ENCODE measurements at places on chromosomes 4 and X.

DNA sequence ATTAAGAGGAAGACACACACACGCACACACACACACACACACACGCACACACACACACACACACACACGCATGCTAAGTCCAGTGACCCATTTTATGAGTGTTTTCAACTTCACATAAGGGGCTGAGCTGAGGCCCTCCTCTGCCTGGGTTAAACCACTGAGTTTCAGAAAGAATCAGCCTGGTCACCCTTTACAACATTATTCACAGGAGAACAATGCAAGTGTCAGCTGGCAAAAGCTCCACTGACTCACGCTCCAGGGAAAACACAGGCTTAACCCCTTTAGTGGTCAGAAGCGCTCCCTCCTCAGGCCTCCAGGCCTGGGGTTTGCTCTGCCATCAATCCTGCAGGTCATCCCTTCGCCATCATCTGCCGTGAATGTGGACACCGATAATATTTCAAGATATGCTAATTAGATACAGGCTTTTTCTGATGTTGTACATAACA lies 46.9 kb downstream of the ACOX3 start:
- DNase-seq, result no peak

- DNase-seq, result no peak
Observed at GRCh38 chr4:118973295-118973694, 84.6 kb downstream of the SYNPO2 start.

DNA sequence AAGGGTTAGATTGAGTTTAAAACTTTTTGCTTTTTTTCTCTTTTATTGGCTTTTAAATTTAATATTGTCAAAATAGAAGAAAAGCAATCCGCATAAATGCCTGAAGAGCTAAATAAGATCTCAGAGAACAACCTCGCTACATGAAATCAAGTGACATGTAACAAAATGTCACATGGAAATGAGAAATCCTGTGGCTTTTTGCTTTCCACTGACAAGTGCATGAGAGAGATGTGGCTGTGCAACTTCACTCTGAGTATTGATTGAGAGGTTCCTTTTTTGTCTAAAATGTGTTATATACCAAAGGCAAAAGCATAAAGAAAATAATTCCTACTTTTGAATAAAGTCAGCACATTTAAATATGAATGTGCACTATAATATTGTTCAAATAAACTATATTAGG lies 263.5 kb downstream of the MAPK10 start:
- no peak for DNase-seq

DNA sequence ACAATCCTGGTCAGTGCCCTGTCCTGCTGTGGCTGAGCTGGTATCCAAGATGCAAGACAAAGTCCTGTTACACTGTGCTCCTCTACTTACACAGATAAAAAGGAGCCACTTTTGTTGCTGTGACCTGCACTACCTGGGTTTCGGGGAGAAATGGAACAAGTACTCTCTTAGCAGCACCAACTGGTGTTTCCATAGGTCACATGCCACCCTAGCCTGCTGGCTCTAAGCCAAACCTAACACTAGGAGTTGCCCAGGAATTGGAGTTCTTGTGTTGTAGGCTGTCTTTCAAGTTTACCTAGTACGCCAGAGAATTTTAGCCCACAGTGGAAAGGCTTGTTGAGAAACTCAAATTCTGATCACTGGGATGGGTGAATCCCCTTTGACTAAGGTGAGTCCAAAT lies 727.4 kb downstream of the FAM133A start:
- no peak for DNase-seq

GRCh38 chr4:39331191-39331590 lies 35.0 kb downstream of the RFC1 start:
- no peak for DNase-seq

GRCh38 chrX:69163936-69164741 lies 1.1 kb downstream of the PJA1 start:
- DNase-seq, result peak; percentile 39

DNA sequence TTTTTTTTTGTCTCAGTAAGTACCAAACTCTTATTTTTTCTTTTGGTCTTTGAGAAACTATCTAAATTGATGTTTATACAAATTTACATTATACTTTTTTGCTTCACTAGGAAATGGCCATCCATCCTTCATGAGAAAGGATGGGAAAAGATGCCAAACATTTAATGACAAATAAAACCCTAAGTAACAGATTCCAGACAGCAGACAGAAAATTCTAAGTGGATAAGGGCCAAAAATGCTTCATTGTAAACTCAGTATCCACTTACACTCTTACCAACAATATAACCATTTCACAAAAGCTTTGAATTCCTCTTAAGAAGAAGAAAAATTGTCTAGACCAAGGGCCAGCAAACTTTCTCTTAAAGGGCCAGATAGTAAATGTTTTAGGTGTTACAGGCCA lies 3.5 kb downstream of the GUCY1B1 start:
- no peak for DNase-seq

- DNase-seq, result no peak
Observed at GRCh38 chrX:47351706-47352105, 18.7 kb upstream of the ZNF157 start.

- DNase-seq, result no peak
Observed at GRCh38 chr4:69095301-69095731, 958 bp upstream of the UGT2B7 start.

DNA sequence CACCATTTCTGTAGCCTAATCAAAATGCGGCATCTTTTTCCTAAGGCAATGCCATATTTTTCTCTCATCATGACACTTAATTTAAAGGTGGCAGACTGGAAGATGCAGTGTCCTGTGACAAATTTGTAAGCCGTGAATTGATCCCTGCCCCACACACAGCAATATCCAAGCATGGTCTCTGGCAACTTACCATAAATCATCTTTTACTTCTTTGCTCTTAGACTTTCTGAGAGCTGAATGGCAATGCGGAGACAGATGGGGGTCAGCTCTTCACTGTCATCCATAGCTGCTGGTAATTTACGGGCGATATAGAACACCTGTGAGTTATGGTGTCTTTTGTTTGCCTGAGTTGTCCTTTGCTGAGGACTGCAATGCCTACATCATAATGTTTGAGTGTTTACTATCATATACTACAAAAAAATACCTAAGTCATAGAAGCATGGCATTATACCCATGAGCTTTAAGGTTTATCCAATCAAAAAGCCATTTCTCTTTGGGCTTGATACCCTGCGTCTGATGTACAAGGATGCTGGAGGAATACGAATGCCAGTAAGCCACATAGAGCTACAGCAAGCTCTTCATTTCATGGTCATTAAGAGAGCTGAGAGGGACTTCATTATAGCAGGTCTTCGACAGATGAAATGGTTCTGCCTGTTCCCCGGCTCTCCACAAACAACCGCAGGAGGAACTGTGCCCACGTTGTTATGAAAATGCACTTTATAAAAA lies 148.1 kb downstream of the TRIML1 start:
- no peak for DNase-seq

GRCh38 chrX:42135583-42136228 lies 212.4 kb upstream of the CASK start:
- DNase-seq, result no peak
